ENCODE measurements at places on chromosomes 7 and 10.

DNA sequence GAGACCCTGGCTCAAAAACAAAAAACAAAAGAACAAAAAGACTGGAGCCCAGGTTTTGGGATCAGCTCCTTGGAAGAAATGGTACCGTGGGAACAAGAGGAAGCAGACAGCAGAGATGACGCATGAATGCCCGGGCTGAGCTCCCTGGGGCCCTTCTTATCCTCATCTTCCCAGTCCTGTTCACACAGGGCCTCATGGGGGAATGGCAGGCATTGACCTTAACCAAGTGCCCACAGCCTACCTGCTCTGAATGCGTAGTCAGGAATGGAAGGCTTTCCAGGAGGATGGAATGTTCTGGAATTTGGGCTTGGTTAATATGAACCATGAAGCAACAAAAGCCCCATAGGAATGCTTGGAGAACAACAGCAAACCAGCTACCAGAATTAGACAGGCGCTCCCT, 154.7 kb downstream of the PRPF18 start:
- no peak for DNase-seq

GRCh38 chr10:110864662-110865140, 7.0 kb upstream of the PDCD4 start:
- no peak for DNase-seq

- DNase-seq: no peak
Observed at GRCh38 chr7:24384362-24385030, 100.5 kb downstream of the NPY start.

DNA sequence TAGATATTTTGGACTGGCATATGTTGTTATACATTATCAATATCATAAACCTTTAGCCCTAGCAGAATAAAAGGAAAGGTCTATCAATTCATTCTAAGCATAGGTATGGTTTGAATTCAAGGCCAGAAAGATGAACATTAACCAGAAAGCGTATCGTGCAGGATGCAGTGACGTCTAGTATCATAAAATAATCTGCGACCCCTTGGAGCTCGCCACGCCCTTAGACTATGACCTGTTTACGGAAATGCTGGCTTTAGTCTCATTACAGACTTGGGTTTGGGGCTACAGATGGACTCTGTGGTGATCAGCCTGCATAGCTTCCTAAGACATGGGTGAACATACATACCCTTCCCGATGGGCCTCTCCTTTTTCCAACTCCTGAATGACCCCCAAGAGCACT, 21.5 kb downstream of the INSYN2A start:
- DNase-seq: no peak

GRCh38 chr7:80843018-80843677, 75.7 kb downstream of the SEMA3C start:
- DNase-seq: peak; percentile 31

GRCh38 chr7:110877016-110877415, 213.9 kb upstream of the LRRN3 start:
- peak; percentile 16 for DNase-seq

DNA sequence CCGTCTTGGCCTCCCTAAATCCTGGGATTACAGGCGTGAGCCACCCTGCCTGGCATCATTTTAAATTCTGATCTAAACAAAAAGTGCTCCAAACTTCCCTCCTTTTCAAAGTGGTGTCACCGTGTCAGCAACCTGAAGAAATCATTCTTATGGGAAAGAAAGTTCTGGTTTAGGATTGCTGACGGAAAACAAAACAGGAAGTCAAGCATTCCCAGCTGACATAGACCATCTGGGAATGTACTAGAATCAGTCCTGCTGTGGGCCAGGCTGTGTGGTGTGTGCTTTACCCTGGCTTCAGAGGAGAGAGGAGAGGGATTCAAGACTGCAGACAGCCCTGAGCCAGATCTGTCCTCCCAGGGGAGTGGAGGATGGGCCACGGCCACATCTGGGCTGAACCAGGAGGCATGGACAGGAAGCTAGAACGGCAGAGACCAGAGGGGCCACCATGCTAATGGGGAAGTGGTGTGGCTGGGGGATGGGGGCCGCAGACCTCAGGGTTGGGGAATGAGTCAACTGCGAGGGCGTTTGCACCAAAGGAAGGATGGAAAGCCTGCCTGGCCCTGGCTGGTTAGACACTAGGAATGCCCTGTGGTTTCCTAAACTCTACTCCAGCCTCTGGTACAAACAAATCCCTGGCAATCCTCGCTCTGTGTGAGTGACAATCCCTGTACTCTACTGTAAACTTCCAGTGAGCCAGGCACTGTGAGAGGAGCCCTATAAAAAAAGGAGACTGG, 16.7 kb upstream of the CLIP2 start:
- DNase-seq: peak; percentile 71

DNA sequence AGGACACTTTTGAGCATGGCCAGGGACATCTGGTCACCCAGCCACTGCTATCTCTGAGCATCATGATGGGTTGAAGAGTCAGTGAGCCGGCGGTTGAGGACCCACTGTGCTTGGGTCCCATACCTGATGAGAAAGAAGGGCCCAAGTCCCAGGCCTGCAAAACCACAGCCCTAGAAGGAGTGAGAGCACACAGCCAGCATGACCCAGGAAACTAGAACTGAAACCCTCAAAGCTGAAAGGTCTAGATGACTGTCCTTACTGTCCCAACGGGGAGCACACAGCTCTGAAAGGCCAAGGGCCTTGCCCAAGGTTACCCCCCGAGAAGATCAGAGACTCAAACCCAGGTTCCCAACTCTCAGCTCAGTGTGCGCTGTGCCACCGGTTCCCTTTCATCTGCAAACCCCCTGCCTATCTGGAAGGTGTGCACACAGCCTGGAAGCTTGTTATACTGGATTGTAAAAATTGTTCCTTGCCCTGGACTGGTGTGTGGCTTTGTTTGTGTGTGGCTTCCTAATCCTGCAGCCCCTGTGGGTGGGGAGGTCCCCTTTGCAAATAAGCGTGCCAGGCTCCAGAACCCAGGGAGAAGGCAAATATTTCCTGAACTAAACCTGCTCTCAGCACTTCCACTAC, 22.6 kb upstream of the PSAP start:
- DNase-seq: no peak

- DNase-seq: no peak
Observed at GRCh38 chr7:3097734-3098133, 54.1 kb upstream of the CARD11 start.

- peak; percentile 14 for DNase-seq
Observed at GRCh38 chr7:38367301-38367890, 94.0 kb upstream of the TARP start.

DNA sequence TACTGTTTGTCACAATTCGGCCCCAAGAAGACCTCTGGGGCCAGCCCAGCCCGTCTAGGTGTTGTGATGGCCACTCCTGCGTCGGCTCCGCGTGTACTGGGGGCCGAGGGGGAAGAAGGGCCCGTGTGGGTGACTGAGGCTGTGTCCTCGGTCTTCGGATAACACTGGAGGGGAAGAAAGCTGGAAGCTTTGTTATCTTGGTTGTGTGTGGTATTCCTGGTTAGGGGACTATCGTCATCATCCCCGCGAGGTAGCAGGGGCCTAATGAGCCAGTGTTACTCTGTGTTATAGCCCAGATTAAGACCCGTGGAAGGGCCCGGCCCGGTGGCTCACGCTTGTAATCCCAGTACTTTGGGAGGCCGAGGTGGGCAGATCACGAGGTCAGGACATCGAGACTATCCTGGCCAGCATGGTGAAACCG, 854 bp downstream of the MTG1 start:
- no peak for DNase-seq

DNA sequence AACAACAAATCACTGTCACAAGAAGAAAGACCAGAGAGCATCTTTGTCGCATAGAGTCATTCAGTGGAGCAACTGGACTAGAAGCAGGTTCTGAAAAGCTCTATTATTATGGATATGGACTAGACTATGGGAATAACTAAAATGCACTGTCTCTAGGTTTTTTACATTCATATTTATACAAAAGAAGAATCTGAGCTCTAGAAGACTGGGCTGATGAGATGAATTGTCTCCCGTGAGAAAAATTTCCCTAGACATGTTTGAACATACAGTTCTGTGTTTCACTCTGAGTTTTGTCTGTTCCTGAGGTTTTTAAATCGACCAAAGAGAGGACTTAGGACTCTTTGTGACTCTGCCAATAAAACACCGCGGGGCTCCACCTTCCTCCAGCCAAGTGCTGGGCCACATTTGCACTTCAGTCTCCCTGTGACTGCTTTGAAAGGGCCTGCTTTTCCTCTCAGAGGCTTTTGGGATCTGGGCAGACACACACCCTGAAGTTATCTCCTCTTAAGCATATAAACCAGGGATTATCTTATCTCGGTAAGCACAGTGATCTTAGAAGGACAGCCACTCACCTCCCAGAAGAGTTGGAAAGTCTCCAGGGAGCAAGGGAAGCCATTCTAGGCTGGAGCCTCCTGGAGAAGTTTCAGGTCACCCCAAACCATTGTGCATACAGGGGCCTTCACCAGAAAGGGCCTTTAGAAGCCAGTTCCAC, 101.0 kb upstream of the JCAD start:
- DNase-seq: no peak

DNA sequence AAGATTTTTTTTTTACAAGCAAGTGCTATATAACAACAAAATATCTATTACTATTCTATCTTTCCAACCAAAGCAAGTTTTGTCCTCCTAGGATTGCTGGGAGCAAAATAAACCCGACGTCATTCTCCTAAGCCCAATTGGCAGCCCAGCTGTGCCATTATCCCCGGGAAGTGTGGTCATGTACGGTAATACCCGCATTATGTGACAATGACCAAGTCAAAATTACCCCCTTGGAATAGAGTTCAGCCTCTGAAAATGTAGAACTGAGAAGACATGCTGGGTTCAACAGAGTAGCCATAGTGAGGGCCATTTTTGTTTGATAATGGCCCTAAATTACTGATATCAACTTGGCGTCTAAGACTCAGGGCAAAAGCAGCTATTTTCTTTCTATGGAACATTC, 215.5 kb downstream of the LRRTM3 start:
- DNase-seq: no peak

Data from NCI-H226 (cell line).